ENCODE measurements at places on chromosomes 12 and 14.

DNA sequence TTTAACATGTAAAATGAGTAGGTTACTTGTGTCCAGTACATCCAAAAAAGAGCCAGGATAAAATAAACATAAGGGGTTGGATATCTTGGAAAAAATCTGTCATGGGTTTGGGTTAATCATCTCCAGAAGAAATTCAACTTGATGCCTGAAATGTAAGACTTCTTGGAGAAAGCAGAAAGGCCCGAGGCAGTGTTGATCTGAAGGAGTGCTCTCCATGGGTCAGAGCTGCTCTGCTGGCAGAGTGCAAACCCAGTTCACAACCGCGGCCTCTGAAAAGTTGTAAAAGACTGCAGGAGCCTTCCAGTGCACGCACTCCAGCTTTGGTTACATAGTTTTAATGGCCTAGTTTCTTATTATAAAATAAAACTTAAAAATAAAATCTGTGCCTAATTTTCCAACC, 97.3 kb upstream of the ALX1 start:
- no peak for DNase-seq

DNA sequence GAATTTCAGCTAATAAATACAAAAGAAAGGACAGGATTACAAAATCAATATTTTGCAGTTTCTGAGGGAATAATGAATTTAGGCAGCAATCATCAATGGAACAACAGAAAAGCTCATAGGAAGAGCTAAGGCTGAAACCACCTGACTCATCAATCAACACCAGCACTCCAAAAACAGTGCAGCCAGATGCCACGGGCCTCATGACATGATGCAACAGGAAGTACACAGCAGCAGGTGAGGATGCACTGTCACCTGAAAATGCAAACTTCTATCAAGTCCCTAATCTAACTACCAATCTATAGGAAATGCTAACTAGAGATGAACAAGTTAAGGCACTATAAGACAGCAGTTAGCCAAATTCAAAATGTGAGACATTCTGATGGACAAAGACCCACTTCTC, 21.7 kb downstream of the GNS start:
- no peak for DNase-seq

DNA sequence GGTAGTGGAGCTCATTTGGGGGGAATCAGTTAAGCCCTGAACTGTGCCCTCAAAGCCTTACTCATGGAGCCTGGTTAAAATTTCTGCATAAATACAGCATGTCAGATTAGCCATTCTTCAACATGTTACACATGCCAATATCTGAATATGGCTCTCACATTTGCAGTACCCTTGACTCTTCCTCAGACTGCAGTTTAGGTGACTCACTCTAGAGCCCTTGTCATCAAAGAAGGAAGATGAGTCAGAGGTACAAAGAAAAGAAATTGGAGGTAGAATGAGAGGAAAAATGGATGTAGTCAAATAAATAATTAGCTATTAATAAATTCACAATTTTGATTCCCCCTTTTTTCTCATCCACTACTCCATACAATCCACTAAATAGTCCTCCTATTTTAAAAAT, 23.6 kb upstream of the OR4K2 start:
- DNase-seq = no peak

DNA sequence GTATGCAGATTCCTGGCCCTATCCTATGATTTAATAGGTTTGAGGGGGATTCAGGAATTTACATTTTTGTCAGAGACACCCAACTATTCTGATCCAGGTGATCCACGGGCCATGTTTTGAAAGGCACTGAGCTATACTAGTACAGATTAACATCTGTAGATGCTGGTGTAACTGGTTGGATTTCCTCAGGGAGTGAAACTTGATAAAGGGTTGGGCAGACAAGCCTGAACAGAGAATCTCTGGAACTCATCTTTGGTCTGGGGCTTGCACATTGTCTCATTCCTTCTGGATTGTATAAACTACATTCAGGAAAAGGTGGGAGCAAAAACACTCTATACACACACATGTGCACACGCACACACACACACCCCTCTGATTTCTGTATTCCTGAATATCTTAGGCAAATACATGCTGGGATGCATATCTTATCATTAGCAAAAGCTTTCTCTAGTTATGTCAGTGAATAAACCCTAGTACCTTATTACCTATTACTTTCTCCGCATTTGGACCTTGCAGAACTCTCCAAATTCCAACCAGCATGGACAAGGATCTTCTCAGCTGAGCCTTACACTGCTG, 104.6 kb downstream of the SLC38A1 start:
- no peak for DNase-seq

DNA sequence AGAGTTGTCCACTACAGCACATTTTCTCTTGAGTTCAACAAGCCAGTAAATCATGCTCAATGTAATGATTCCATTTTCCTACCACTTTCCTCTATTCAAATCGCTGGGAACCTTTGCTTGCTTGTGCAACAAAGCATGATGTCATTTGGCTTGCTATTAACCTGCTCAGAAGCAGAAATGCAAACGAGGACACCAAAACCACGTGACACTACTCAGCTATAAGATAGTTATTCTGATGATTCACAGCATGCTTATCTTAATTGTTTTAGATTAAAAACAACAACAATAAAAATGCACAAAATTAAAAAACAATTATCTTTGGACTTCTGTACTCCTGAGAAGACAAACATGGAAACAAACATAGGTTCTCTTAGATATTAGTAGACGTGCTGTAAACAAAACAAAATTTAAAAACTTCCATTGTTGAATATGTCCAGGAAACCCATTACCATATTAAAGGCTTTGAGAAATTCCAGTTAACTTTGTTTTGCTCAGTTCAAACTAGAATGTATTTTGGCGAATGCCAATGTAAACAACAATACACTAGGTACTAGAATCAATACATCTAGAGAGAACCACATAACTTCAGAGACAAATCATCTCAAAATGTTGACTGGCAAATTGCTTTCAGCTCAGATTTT, 77.5 kb upstream of the KRAS start:
- DNase-seq = no peak

DNA sequence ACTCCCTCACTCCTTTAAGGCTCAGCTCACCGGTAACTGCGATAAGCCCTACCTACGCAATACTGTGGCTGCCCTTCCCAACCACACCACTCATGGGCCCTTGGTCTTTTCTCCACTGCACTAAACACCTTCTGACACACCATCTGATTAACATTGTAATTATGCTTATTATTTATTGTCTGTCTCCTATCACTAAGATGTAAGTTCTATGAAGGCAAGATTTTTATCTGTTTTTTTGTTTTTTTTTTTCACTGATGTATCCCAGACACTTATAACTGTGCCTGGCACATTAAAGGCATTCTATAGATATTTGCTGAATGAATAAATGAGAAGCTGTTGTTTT, 34.2 kb upstream of the PYGL start:
- DNase-seq = no peak

DNA sequence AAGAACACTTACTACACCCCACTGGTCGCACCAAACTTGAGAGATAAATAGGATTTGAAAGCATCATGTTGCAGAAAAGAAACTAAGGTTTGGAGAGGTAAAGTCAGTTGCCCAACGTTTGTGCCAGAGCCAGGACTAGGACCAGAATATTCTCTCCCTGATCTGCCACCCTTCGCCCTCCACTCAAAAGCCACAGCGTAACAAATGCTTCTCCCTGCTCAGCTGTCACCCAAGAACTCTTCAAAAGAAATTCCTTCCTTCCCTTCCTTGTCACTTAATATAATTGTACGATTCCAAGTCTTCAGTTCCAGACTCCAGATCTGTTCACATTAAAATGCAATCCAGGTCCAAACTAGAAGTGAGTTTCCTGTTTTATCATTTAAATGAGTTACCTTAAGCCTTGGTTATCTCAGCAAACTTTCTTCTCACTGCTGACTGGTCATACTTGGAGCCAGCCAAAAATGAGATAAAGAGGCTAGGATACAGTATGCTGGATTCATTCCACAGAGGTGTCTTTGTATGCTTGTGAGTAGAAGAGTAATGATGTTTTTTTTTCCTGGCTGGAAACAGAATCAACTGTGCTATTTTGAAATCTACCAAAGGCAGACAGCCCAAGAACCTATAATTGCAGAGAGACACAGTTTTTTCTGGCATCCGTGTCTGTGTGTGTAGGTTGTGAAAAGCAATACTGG, 12.8 kb upstream of the PPFIBP1 start:
- DNase-seq = no peak

GRCh38 chr12:58656254-58657009, 263.9 kb downstream of the LRIG3 start:
- DNase-seq = no peak

DNA sequence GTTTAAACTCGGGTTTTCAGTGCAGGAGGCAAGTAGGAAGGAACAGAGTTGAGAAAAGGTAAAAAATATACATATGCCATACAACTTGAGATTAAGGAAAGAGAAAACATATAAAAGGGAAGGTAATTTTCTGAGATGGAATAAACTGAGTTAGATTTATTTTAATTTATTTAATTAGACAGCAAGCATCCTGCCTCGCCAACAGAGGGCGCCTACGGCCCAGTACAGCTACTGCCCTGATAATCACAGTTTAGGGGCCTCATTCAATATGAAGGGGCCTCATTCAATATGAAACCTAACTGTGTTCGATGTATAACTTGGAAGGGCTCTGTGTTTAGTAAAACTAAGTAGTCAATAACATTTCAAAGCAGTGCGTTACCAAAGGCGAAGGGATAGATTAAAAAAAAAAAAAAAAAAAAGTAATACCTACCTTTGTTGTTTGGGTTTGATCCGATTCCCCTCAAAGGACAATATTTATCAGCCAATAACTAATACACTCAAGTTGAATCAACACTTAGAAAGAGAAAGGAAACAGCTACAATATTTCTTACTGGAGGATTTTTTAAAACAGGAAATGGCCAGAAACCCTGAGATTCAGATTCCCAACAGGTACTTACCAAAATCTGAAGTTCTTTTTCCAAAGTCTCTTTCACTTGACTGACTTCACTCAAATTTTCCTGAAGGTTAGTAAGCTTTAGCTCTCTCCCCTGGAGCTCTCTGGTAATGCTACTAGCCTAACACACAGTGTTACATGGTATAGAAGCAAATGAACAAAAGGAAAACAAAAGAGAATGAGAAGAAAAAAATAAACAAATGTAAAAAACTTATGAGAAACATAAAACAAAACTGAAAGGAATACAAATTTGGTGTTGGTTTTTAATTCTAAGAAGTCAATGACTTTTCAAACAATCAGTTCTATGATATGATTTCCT, 70.0 kb upstream of the VPS33A start:
- DNase-seq = peak; percentile 29

DNA sequence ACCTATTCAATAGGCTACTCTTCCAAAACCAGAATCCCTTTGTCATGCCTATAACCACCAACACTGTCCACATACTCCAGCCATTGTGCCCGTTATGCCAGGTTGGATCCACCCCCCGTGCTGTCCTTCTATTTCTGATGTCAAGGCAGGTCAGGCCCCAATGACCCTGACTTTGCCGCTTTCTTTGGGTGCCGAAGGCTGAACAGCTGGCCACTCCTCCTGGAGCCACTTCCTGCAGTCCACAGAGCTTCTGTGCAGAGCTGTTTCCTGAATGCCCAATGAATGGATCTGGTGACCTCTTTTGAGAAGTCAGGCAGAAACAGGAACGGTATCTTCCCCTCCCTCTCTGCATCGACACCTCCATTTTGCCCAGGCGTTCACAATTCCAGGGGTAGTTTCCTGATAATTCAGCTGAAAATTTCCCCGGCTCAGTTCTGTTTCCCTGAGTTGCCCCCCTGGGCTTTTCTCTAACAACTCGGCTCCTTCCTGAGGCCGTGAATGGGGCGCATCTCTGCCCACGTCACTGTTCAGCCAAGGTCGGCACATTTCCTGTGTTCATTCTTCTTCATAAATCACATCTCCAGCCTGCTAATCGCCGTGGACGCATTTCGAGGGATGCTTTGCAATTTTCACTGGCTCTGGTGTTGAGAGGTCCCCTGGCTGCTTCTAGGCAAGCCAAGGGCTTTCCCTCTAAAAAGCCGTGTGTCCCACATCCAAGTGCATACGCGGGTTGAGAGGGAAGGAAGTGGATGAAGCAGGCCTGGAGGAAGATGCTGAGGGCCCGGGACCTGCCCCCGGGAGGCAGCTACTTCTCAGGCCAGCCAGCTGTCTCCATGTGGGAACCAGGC, 86.5 kb downstream of the PAPOLA start:
- DNase-seq = no peak

GRCh38 chr12:26809611-26810285, 23.2 kb downstream of the ITPR2 start:
- DNase-seq = no peak

DNA sequence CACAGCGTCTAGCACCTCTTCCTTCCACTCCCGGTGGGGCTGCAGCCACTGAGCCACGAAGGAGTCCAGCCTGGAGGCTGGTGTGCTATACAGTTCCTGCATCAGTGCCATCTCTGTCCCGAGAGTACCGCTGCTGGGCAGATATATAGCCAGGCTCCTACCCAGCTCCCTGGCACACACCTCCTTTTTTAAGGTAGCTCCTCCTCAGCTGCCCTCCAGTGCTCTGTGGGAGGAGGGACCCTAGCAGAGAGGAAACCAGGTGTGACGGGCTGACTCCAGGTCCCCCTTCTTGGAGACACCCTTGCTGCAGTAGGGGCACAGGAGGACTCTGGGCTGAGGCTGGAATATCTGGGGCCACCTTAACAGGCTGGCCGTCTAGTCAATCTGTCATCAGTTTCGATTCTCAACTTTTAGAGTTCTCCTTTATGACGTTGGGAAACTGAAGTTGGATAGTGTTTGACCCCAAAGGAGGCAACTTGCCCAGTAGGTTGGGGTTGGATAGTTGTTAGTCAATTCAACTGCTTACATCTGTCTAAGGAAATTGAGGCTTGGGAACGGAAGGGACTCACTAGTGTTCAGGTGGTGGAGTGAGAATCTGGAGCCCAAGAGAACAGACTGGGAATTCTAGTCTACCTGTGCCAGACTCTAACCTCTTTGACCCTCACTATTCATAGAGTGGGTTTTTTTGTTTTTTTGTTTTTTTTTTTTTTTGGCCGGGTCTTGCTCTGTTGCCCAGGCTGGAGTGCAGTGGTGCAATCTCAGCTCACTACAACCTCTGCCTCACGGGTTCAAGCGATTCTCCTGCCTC, at the start of gene OASL:
Gene OASL, minus strand, starts transcription at position 386 of the 808 bp plus-strand sequence. Its CDS starts 275 bp downstream, at position 111.
- peak; percentile 64 for DNase-seq

- no peak for DNase-seq
Measured at GRCh38 chr14:23445773-23446172, 10.3 kb upstream of the MYH7 start.

DNA sequence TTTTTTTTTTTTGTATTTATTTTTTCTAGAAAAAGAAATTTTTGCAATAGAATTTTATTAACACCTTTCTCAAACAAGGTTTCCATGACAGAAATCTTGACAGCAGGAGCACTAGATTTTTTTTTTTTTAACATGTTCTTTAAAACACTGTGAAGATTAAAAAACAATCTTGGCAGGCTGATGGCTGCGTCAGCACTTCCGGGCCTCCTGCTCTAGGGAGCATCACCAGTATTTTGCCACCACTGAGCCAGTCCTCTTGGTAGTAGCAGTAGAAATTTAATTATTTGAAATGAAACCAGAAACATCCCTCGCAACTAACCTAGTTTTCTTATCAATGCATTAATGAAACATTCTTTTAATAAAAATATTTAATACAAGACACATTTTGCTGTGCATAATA, 99.6 kb downstream of the APAF1 start:
- DNase-seq = no peak

- no peak for DNase-seq
Measured at GRCh38 chr12:8471090-8471489, 15.3 kb downstream of the CLEC6A start.

- DNase-seq = no peak
Measured at GRCh38 chr12:28025821-28026505, 53.4 kb upstream of the PTHLH start.

GRCh38 chr12:87246726-87247125, 782.5 kb downstream of the C12orf50 start:
- DNase-seq = no peak

Measured in T47D (cell line).